ENCODE measurements at places on chromosomes 12 and 14.
A peak's percentile ranks its signal among the peaks of the same experiment; 100 is the strongest.

- H3K36me3 ChIP-seq = no peaks in the 10 kb centered on the region
- no peak for DNase-seq
- peaks cover 12% of the 10 kb centered on the region for H3K27me3 ChIP-seq
Observed at GRCh38 chr14:94906991-94907587, 137.2 kb upstream of the GSC start.

DNA sequence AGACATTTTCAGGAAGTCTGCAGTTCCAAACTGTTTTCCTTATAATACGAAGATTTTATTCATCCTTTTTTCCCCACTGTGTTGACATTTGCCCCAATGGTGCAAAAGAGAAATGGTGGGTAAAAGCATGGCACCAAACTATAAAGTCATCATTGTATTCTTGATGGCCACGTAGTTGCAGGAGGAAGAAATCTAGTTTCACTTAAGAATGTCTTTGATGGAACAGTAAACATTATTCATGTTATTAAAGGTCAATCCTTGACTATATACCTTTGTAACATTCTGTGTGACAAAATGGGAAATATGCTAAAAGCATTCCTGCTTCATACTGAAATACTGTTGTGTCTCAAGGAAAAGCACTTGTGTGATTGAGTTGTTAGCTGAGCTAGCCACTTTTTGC, 80.1 kb downstream of the PRKCH start:
- H3K27me3 ChIP-seq = no peaks in the 10 kb centered on the region
- H3K4me1 ChIP-seq = peaks cover 64% of the 10 kb centered on the region
- no peak for DNase-seq
- no peak overlapping the region for H3K27ac ChIP-seq

- no peaks in the 10 kb centered on the region for H3K4me1 ChIP-seq
- DNase-seq = no peak
- no peak overlapping the region for H3K27ac ChIP-seq
- H3K27me3 ChIP-seq = no peaks in the 10 kb centered on the region
- H3K36me3 ChIP-seq = no peaks in the 10 kb centered on the region
Observed at GRCh38 chr12:123805173-123805572, 43.1 kb downstream of the DNAH10 start.

- no peak for DNase-seq
- H3K4me3 ChIP-seq = no peak overlapping the region
- no peaks in the 10 kb centered on the region for H3K27me3 ChIP-seq
- H3K4me1 ChIP-seq = no peaks in the 10 kb centered on the region
Observed at GRCh38 chr12:123199936-123200335, 33.0 kb downstream of the MPHOSPH9 start.

- DNase-seq = no peak
- no peaks in the 10 kb centered on the region for H3K4me1 ChIP-seq
Observed at GRCh38 chr12:52598966-52599365, 2.3 kb downstream of the KRT72 start.

- peaks cover 19% of the 10 kb centered on the region for H3K4me1 ChIP-seq
- H3K27ac ChIP-seq = no peak overlapping the region
- H3K4me3 ChIP-seq = no peak overlapping the region
- no peaks in the 10 kb centered on the region for H3K36me3 ChIP-seq
- peak; percentile 6 for DNase-seq
Observed at GRCh38 chr14:89418452-89418851, 1.4 kb upstream of the FOXN3 start.

DNA sequence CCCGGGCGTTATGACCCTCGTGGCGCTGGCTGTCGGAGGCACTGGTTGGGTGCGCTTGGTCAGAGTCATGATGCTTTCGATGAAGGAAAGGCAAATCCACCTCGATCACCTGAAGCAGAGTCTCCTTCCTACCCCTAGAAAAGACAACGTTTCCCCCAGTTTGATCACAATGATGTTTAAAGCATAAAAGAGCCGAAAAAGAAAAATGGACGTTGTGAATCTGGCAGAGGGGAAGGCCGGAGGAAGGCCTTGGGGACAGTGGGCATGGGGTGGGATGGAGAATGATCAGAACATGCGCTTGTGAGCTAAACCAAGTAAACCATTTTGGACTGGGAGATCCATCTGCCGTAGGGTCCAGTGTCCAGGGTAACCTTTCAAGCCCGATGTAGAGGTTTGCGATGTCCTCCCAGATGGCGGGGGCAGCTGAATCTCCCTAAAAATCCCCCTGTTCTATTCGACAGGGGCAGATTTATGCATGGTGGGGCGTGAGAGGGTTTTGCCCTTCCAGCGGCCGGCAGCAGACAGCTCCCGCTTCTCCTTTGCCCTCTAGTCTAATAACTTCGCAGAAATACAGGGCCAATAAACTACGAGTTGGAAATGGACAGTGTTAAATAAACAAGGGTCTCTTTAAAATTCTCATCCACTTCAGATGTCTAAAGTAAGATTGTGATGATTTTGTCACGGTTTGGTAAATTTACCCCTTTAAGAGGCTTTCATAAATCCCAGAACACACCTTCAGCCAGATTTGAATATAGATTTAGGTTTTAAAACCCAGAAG, 2.3 kb upstream of the OTX2 start:
- H3K27ac ChIP-seq = no peak overlapping the region
- H3K36me3 ChIP-seq = no peaks in the 10 kb centered on the region
- no peak overlapping the region for H3K4me3 ChIP-seq
- peaks cover 100% of the 10 kb centered on the region for H3K27me3 ChIP-seq

- H3K4me3 ChIP-seq = no peak overlapping the region
- no peaks in the 10 kb centered on the region for H3K36me3 ChIP-seq
- H3K4me1 ChIP-seq = peaks cover 5% of the 10 kb centered on the region
- H3K27me3 ChIP-seq = no peaks in the 10 kb centered on the region
Observed at GRCh38 chr14:47619392-47619791, 56.0 kb downstream of the MDGA2 start.

GRCh38 chr14:22915886-22916521, 2.9 kb downstream of the RBM23 start:
- H3K4me1 ChIP-seq = peaks cover 7% of the 10 kb centered on the region
- DNase-seq = no peak
- no peaks in the 10 kb centered on the region for H3K27me3 ChIP-seq
- no peak overlapping the region for H3K27ac ChIP-seq

DNA sequence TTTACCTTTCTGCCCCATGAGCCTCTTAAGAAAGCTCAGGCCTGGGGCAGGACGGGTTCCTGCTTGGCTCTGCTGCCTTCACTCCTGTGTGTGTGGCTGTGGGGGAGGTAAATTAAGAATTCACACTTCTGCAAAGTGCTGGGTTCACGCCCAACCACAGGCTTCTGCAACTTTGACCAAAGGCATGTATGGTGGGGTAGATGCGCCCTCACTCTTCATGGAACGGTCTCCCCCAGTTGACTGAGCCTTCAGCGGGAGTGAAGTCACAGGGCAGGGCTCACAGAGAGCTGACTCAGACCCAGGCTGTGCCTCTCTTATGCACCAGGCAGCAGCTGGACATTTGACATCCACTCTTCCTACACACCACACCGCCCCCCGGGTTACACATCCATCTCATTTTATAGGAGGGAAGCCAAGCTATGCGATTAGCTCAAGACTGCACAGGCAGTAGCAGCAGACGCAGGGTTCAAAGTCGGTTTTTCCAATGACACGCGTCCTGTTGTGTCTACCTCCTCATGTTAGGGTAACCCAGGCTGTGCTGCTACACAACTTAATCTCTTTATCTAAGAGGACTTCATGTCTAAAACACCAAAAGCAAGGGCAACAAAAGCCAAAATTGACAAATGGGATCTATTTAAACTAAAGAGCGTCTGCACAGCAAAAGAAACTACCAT, 15.4 kb upstream of the BCL11B start:
- no peak overlapping the region for H3K27ac ChIP-seq
- H3K4me1 ChIP-seq = no peaks in the 10 kb centered on the region
- H3K4me3 ChIP-seq = no peak overlapping the region
- no peaks in the 10 kb centered on the region for H3K27me3 ChIP-seq
- DNase-seq = no peak

DNA sequence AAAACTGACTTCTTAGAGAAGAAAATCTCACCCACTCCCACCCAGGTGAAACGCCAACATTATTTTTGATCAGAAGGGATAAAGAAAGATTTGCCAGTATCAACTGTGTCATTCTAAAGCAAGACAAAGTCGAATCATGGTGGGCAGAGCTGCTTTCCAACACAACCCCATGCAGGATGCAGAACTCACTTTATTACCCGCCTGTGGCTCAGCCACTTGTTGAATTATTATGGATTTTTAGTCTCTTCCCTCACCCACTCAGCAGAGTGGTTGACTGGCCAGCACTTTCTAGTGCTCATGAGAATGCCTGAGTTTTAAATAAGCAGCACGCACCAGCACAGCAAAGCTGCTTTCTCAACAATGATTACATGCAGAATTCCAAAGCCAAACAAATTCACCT, 32.1 kb downstream of the CRACR2A start:
- no peaks in the 10 kb centered on the region for H3K27me3 ChIP-seq
- H3K4me1 ChIP-seq = no peaks in the 10 kb centered on the region
- H3K36me3 ChIP-seq = no peaks in the 10 kb centered on the region
- DNase-seq = no peak
- H3K27ac ChIP-seq = no peak overlapping the region
- no peak overlapping the region for H3K4me3 ChIP-seq

- H3K4me3 ChIP-seq = no peak overlapping the region
- no peak overlapping the region for H3K27ac ChIP-seq
- no peaks in the 10 kb centered on the region for H3K27me3 ChIP-seq
- DNase-seq = no peak
- no peaks in the 10 kb centered on the region for H3K4me1 ChIP-seq
- H3K36me3 ChIP-seq = no peaks in the 10 kb centered on the region
Observed at GRCh38 chr12:91099836-91100235, 11.5 kb downstream of the LUM start.

DNA sequence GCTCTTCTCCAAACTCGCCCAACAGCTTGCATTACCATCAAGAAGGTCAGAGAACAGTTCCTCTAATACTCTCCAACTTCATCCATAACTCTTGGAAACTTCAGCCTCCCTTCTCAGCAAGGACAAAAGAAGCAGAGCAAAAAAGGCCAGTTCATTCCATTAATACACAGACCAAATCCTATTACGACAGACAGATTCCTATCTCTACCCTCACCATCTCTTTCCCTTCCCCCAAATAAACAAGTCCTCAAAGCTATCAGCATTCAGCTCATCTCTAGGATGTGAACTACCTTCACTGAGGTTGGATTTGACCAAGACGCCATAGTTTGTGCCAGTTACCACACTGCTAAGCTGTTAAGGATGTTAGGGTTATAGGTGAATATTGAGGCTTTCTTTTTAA, 25.2 kb downstream of the SINHCAF start:
- no peak for DNase-seq
- H3K36me3 ChIP-seq = peaks cover 21% of the 10 kb centered on the region
- peak overlapping the region; percentile 20 for H3K27ac ChIP-seq
- no peaks in the 10 kb centered on the region for H3K4me1 ChIP-seq
- H3K27me3 ChIP-seq = no peaks in the 10 kb centered on the region
